ENCODE measurements at places on chromosomes 16 and 17.

- DNase-seq, result no peak
These were observed 500.8 kb downstream of the MAF start for GRCh38 chr16:79099716-79100115.

- DNase-seq, result no peak
These were observed 42.4 kb downstream of the C16orf95 start for GRCh38 chr16:87274794-87275193.

- peak; percentile 35 for DNase-seq
These were observed 23.0 kb downstream of the DNAH2 start for GRCh38 chr17:7740481-7741001.

DNA sequence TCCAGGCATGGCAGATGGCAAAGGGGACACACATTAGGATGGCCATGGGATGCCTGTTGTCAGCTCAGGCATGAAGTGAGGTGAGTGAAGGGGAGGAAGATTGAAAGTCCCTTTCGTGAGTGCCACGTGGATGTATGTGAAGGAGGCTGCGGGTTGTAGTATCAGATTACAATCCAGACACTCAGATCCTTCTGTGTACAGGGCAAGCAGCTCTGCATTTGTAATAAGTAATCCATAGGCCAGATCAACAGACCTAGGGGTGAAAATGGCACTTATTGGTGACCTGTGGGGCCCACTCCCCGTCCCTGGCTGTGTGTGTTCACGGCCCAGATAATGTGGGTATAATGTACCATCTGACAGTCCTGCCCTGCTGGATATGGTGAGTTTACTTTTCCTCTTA is 159.5 kb downstream of the DNAH9 start:
- DNase-seq, result no peak

DNA sequence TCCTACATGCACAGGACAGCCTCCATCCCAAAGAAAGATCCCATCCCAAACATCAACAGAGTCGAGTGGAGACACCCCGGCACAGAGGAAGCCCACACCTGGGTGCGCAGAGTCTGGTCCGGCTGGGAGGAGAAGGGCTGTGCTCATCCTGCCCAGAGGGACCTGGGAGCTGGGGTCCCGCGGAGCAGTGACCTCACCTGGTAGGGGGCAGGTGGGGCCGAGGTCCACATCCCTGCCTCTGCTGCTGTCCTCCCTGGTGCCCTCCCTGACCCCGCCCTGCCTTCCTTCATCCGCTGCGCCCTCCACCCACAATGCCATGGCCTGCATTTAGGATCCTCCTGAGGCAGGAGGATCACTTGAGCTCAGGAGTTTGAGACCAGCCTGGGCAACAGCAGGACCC is 2.9 kb downstream of the C16orf90 start:
- DNase-seq, result no peak

DNA sequence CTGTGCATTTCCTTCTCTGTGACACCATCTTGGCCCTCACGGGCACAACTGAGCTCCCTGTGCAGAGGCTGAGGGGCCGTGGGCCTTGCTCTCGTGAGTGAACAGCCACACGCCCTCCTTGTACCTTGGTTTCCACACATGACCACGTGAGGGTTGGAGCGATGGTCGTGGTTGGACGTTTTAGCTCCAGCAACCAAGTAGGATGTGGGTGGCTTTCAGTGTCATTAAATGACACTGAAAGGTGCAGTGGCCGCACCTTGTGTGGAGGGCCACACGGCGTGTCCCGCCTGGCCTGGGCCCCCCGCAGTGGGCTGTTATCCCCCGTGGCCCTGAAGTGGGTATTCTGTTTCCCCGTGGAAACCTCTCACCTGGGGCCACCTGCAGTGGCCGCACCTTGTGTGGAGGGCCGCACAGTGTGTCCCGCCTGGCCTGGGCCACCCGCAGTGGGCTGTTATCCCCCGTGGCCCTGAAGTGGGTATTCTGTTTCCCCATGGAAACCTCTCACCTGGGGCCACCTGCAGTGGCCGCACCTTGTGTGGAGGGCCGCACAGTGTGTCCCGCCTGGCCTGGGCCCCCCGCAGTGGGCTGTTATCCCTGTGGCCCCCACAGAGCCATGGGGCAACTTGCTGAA is 28.2 kb downstream of the ACSF3 start:
- no peak for DNase-seq
